T-helper 17 cell (primary cell): ENCODE measurements at places on chromosomes 6 and 20.

DNA sequence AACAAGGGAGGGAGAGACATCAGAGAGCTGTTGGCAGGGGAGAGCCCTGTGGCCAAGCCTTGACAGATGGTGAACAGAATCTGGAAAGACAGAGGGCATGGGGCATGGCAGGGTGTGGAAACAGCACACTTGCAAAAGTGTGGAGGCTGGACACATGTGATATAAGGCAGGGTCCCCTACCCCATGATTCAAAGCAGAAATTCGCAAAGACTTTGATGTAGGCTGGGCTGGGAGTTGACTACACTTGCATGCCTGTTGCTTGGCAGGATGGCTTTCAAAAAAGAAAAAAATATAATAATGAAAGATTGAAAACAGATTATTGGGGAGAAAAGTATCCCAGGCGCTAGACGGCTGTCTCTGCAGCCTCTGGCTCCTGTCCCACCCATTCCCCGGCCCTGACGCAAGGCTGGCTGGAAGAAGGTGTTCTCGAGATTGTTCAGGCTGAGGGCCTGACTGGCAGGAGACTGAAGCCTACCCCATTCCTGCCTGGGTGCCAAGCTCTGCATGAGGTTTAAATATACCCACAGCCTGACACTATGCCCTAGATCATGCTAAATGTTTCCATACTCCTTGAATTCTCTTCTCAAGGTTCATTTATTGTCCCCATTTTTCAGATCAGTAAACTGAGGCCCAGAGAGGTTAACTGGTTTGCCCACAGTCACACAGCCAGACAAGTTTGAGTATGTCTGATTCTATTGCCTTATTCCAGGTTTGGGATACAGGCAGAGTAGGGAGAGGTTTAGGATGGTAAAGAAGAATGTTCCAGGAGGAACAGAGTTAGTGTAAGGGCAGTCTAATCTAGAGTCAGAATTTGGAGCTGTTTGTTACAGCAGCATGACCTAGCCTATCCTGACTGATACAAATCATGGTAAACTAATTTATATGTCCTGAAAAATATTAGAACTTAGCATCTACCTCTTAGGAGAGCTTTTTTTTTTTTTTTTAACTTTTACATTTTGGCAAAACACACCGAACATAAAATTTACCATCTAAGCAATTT lies 23.4 kb upstream of the CCN5 start:
- no peak for DNase-seq

DNA sequence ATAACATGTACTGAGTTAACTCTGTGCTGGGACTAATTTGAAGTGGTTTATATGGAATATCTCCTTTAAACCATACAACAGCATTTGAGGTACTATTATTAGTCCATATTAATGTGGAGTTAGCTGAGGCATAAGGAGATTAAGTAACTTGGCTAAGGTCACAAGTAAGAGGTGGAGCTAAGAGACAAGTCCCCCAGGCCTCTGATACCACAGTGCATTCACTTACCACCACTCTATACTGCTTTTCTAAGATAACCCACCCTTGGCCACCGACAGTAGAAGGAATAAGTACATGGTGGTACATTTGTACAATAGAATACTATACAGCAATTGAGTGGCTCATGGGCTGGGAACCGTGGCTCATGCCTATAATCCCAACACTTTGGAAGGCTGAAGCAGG lies 16.4 kb upstream of the TTPAL start:
- DNase-seq: no peak

DNA sequence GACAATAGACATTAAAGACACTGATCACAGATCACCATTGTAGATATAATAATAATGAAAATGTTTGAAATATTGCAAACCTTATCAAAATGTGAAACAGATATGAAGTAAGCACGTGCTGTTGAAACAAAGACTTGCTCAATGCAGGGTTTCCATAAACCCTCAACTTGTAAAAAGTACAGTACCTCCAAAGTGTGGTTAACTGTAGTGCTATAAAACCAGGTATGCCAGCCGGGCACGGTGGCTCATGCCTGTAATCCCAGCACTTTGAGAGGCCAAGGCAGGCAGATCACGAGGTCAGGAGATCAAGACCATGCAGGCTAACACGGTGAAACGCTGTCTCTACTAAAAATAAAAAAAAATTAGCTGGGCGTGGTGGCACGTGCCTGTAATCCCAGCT lies 96.6 kb downstream of the ZFAND3 start:
- DNase-seq: no peak

- no peak for DNase-seq
Observed at GRCh38 chr20:46123482-46124245, 5.5 kb downstream of the CD40 start.

DNA sequence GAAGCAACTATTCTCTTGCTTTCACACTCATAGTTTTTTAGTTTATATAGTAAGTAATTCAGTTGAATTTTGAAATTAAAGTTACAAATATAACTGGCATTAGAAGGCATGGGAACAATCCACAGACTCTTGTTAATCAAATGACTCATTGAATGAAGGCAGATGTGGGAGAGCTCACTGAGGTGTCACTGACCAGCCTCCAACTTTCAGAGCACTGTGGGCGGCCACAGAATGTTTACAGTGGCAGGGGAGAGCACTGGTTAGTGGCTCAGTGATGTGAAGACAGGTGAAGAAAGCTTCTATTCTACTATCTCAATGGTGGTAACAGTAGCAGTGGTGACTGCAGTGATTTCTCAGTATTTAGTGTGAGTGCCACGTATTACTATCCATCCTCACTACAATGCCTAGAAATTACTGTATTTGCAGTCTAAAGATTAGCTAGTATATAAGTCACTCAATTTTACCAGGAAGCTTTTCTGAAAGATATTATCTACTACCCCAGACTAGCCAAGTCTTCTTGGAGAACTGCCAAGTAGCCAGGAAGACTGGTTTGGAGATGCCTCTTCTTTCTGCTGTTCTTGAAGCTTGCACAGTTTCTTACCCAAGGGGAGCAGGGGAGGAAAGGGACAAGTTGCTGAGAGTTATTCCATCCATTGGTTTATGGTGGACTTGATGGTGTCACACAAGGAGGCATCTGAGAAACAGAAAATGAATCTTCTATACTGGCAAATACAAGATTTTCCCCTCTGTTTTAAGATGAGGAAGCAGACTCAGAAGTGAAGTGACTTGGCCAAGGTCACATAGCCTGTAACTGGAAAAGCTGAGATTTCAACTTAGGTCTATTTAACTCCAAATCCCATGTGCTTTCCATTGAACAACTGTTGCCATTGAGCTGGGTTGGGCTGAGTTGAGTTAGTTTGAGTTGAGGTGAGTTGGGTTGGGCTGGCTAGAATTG lies 231.2 kb downstream of the ANKRD60 start:
- DNase-seq: no peak

- no peak for DNase-seq
Observed at GRCh38 chr6:75611011-75611701, 9.5 kb downstream of the SENP6 start.

GRCh38 chr20:62627901-62628612 lies 14.2 kb upstream of the SLCO4A1 start:
- no peak for DNase-seq

GRCh38 chr20:2705931-2706645 lies 13.5 kb downstream of the EBF4 start:
- no peak for DNase-seq

- no peak for DNase-seq
Observed at GRCh38 chr6:166803471-166803870, 152.9 kb downstream of the RNASET2 start.
